Activated naive CD4-positive, alpha-beta T cell (primary cell): ENCODE measurements at places on chromosomes 3 and 15.

DNA sequence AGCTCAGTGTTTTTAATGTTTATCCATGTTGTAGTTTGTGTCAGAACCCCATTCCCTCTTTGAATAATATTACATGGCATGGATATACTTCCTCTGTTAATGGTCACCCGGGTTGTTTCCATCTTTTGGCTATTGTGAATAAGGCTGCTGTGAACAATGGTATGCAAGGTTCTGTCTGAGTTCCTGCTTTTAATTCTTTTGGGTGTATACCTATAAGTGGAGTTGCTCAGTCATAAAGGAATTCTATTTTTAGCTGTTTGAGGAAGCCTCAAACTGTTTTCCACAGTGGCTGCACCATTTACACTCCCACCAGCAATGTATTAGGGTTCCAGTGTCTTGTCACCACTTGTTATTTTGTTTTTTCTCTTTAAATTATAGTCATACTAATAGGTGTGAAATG, 99.6 kb downstream of the SLC25A26 start:
- DNase-seq: no peak

- no peak for DNase-seq
Measured at GRCh38 chr3:12644331-12644937, 19.5 kb downstream of the RAF1 start.

- no peak for DNase-seq
Measured at GRCh38 chr3:164018500-164018899, 1059.8 kb downstream of the SI start.

DNA sequence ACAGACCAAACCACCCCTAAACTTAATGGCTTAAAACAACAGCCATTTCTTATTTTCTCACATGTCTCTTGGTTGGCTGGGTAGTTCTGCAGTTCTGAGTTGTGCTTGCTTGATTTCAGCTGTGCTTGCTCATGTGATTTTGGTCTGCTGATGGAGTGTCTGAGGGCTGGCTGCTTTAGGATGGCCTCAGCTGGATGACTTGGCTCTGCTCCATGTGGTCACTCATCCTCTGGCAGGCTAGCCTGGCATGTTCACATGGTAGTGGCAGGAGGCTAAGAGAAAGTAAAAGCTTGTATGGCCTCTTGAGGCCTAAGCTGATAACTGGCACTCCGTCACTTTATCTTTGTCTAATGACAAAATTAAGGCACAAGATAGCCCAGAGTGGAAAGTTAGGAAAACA, 4.1 kb downstream of the SV2B start:
- DNase-seq: no peak

DNA sequence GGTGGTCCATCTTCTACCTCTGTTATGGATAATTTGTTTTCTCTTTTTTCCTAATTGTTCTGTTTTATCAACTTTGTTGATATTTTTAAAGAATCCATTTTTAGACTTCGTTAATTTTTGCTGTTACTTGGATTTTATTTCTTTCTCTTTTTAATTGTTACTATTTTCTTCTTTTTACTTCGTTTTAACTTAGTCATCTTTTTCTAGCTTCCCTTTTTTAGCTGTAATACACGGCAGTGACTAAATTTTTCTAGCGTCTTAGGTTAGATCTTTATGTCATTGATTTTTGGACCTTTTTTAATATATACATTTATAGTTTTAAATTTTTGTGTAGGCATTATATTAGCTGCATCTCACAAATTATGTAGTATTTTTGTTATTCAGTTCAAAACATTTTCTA, 33.1 kb downstream of the ARIH2 start:
- DNase-seq: no peak

DNA sequence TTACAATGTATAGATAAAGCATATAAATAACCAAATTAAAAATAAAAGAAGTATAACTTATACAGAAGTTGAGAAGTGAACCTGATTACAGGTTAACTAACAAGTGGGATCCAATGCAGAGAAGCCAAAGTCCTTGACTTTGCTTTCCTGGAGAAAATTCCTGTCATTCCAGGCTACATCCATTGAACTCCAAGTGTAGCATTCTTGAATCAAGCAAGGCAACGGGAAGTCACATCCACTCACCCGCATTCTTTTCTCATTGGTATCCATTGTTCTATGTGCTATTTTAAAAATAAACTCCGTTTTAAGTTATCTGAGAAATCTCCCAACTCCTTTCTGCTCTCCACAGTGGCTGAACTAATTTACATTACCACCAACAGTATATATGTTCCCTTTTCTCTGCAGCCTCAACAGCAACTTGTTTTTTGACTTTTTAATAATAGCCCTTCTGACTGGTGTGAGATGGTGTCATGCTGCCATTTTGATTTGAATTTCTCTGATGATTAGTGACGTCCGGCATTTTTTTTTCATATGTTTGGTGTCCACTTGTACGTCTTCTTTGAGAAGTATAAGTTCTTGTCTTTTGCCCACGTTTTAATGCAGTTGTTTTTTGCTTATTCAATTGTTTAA, 534.3 kb downstream of the ROBO1 start:
- DNase-seq: no peak

DNA sequence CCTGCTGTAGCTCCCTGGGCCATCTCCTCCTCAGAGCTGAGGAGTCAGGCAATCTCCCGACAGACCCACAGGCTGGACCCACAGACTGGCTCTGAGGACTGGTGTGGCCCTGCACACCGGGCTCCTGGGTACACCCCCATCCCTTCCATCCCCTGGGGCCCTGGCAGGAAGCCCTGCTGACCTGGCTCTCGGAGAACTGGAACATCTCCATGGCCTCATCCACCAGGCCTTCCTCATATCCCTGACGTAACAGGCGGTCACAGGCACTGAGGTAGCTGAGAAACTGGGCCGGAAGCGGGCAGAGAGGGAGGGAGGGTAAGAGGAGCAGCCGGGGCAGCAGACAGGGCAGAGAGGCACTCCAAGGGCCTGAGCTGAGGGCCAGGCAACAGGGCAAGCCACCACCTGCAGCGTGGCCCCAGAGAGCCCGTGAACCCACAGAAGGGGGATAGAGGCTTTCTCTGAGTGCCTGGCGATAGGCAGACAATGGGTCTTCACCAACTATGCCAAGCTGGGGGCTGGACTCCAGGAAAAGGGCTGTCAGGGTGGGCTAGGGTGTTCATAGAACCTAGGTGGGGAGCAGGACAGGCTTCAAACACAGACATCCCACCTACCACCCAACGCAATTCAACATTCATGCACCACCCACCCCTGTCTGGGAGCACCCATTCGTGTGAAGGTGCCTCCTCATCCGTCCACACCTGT, 17.9 kb downstream of the KBTBD13 start:
- no peak for DNase-seq

DNA sequence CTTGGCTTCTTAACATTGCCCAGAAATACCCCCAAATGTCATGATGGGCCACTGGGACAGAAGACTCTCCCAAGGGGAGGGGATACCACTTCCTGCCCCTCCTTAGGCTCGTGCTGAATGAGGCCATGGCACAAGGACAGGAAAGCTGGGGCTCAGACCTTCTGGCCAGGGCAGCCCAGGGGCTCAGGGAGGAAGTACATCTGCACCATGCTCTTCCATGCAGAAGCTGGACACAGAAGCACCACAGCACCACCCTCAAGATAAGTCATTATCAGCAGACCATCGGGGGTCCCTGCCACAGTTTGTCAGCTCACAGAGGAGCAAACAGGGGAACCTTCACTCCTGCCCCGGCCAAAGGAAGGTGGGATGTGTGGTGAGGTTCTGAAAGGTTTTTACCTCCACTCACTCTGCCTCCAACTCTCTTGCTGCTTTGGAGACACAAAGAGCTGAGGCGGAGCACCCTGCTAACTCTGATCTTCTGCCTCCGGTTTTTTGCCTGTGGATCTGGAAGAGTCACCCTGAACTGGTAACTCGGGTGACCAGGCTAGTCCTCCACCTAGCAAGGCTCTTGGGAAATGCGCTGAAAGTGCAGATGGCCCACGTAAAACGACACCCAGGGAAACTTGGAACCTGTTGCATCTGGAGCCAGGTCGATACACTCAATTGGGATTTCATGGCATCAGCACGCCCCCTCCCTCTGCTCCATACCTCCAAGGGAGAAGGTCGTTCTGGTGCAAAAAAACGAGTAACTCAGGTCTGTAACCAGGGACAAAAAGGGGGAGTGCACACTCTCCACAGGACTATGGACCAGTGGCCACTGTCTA, 8.3 kb downstream of the BMF start:
- DNase-seq: no peak

GRCh38 chr3:42256135-42256819, 9.7 kb downstream of the CCK start:
- DNase-seq: no peak

DNA sequence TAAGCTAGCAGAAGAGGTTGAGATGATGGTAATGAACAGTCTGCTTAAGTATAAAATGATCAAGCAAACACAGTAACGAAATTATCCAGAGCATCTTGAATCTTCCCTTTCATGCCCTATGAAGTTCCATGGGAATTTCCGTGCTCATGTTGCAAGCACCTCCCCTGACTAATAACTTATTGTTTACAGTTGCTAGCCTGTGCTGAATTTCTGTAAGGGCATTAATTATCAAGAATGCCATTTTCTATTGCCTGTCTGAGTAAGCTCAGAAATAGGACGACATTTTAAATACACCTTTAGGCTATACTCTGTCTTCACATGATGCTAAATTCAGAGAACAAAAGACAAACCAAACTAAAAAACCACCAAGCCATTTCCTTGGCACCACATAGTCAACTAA, 257.5 kb upstream of the LRTM1 start:
- no peak for DNase-seq

DNA sequence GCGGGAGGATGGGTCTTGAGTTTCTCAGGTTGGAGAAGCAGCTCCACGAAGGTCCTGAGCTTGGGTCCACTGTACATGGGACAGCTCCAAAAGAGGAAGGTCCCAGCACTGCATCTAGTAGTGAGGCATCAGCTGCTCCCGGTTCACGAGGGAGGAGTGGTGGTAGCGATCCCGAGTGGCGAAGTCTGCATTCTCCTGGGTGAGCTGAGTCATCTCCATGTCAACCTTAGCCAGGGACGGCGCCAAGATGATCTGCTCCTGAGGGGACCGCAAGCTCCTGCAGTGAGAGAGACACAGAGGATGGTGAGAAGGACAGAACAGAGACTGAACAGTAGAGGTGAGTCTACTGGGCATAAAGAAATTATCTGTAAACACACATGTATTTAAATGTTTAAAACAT, 28.0 kb upstream of the HEG1 start:
- no peak for DNase-seq

GRCh38 chr15:77251662-77252061, 168.2 kb downstream of the PEAK1 start:
- no peak for DNase-seq

GRCh38 chr15:77495838-77496596, 75.3 kb downstream of the HMG20A start:
- no peak for DNase-seq

DNA sequence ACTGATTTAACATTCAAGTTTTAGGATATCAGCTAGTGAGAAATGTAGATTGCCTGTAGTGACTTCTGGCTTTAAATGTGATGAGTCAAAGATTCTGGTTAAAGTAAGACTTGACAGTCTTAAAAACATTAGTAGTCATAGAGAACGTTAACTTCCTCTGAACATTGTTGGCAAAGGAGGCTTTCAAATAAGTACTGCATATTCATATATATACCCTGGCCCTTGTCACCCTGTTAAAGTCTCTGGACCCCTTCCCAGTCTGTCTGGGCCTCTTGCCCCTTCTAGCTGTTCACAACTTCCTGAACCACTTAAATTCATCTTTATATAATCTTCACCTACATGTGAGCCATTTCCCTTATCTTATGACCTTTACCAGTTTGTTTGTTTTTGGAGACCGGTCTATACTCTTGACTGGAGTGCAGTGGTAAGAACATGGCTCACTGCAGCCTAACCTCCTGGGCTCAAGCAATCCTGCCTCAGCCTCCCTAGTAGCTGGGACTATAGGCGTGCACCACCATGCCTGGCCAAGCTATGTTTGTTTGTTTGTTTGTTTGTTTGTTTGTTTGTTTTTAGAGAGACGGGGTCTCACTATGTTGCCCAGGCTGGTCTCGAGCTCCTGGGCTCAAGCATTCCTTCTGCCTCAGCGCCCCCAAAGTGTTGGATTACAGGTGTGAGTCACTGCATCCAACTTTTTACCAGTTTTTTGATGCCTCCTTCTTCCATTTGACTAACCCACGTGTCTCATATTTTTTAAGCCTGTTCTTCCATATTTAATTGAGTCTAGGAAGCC, 64.4 kb upstream of the CRTC3 start:
- DNase-seq: no peak

DNA sequence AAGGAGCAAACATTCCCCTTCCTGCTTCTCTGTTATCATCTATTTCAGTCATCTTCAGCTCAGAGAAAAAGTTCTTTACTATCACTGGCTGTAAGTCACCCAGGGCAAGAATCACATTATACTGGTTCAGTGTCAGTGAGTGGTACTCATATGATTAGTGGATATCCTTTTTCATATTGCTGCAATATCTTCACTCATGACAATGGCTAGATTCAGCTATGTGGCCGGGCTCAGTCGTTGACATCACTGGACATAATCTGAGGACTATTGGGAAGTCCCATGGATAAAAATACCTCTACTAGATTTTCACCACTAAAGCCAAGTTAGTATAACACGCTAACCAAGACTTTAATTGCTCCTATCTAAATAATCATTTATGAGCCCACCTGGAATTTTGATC, 91.3 kb upstream of the UBE2E2 start:
- DNase-seq: no peak

GRCh38 chr3:103342205-103342731, 907.5 kb downstream of the ZPLD1 start:
- no peak for DNase-seq
